GM03348 (cell line): ENCODE measurements at places on chromosomes 3 and 15.
A peak's percentile ranks its signal among the peaks of the same experiment; 100 is the strongest.

DNA sequence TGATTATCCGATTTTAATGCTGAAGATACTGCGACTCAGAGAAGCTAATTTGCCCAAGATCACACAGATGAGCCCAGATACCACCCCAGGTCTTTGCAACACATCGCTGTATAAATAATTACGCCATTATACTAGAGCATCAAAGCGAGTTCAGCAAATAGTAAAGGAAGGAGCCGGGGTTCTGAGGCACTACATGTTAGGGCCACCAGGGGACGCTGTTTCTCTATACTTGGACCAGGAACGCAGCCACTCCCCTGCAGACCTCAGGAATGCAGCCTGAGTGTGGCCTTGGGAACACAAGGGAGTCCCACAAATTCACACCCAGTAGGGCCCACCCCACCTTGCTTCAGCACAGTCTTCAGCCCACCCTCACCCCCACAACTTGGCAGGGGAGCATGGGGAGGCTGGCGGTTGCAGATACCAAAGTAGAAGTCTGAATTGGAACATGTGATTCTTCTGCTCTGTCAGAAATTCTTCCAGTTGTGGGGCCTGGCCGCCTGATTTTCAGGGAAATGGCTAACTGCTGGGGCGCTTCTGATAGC lies 57.8 kb upstream of the RYK start:
- DNase-seq: peak; percentile 85

GRCh38 chr3:52094571-52095485 lies 38.5 kb upstream of the DUSP7 start:
- DNase-seq: no peak

DNA sequence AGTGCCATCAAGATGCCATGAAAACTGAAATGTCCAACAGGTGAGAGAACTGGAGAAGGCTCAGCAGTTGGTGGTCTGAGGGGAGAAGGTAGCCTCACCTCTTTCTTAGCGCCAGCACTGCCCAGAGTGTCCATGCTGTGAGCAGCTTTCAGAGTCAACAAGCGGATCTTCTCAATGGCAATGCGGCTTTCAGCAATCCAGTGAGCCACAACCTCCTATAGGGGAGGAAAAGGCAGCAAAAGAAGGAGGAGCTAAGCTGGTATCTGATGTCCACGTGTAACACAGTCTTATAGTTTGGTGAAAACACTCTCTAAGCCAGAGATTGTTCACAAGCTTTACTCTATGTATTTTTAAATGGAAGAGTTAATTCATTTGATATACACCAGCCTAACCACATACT lies 36.1 kb upstream of the ACKR4 start:
- no peak for DNase-seq

DNA sequence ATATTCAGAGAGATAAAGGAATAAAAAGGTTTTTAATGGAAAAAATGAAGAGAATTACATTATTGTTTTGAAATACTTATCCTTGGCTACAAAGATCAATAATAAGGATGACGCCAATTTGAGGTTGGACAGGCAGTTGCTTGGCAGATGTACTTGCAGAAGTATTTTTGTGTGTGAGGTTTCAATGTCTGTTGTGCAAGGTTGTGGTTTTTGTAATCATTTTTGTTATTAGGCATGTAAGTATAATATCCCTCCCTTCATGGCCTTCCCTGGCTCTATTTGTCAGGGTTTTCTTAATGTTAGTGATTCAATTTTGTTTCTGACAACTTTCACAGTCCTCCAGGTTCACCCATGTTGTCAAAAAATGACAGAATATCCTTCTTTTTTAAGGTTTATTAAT lies 105.9 kb downstream of the OTOL1 start:
- no peak for DNase-seq

- DNase-seq: no peak
Observed at GRCh38 chr3:65702202-65702601, 336.5 kb downstream of the MAGI1 start.

GRCh38 chr3:53843195-53844177 lies 2.7 kb downstream of the CHDH start:
- DNase-seq: no peak

DNA sequence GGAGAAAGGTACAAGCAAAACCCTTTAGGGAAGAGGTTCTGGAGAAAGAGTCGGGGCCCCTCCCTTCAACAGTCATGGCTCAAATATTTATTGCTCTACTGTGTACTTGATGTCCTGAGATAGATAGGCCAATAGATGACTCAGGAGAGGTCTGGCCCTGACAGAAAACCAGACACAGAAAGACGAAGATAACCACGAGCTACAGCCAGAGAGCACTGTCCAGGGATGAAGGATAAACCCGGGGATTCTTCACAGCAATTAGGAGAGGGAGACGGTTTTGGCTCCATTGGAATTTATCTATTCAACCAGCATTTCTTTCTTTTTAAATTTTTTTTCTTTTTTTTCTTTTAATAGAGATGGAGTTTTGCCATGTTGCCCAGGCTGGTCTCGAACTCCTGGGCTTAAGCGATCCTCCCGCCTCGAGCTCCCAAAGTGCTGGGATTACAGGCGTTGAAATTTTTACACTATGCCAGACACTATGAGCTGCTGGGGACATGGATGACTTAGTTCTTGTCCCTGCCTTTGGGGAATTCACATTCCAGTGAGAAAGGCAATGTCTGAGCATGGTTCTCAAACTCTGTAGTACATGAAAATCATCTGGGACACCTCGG lies 4.6 kb upstream of the CIDEC start:
- peak; percentile 80 for DNase-seq

DNA sequence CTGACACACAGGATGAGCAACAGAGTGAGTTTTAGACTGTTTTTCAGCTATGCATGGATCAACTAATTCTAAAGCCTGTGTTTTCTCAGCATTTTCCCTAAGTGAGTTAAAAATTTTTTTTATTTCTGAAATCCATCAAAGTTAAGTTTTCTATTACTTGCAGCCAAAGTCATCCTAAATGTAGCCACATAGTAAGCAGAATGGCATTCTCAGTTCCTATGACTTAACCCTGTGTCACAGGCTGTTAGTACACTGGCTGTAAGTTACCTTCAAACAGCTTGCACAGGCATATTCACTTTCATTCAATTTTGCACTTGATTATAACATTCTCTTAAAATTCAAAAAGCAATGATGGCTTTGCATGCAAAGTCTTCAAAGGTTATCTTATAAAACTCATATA lies 368.2 kb downstream of the OCA2 start:
- DNase-seq: no peak

- no peak for DNase-seq
Observed at GRCh38 chr3:126837773-126838172, 133.7 kb downstream of the CHCHD6 start.

DNA sequence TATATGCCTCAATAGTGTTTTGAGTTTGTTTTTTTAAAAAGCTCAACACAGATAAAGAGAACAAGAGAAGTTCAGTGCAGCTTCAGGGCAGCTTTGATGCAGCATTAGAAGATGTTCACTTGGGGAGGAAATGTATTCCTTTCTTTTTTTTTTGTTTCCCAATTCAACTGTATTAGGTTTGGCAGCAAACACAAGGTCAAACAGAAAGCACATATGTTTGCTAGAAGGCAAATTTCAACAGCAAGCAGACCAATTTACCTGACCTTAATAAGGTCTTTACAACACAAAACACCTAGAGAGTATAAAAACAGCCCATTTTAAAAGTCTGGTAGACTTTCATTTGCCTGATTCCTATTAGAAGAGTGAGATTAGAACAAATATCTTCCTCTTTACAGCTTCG lies 7.3 kb upstream of the CDAN1 start:
- no peak for DNase-seq

DNA sequence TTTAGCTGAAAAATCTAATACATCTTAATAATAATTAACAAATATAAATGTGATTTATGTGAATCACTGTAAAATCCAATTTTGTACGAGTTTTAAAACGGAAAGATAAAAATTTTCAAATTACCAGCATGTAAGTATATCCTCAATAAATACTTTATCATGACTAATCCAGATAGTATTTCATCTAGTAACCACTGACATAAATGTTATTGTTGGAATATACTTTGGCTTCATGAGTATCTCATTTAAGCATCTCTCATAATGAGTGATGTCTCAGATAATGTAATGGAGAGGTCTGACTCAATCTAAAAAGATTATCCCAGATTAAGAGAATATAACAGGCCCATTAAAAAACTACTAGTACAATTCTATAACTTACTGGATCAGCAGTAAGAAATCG lies 216.3 kb downstream of the STAG1 start:
- DNase-seq: peak; percentile 6
